IMR-90 (cell line): ENCODE measurements at places on chromosomes 6 and 20. TPM values are rescaled to one million over a fixed set of nuclear protein-coding genes. Genes with fewer than 3 reads are reported as not detected.
A peak's percentile ranks its signal among the peaks of the same experiment; 100 is the strongest.

The PXDC1 gene
- 56.7 and 63.3 TPM in 2 replicates for polyA plus RNA-seq

The C20orf202 gene
- not detected in 2 replicates for polyA plus RNA-seq

The ZNF217 gene
- polyA plus RNA-seq: 6.9 and 9.1 TPM in 2 replicates

The NOX3 gene
- not detected in 2 replicates for polyA plus RNA-seq

The SMIM13 gene
- polyA plus RNA-seq: 3.8 and 5.4 TPM in 2 replicates

The B3GAT2 gene
- 0.02 and 0.03 TPM in 2 replicates for polyA plus RNA-seq

DNA sequence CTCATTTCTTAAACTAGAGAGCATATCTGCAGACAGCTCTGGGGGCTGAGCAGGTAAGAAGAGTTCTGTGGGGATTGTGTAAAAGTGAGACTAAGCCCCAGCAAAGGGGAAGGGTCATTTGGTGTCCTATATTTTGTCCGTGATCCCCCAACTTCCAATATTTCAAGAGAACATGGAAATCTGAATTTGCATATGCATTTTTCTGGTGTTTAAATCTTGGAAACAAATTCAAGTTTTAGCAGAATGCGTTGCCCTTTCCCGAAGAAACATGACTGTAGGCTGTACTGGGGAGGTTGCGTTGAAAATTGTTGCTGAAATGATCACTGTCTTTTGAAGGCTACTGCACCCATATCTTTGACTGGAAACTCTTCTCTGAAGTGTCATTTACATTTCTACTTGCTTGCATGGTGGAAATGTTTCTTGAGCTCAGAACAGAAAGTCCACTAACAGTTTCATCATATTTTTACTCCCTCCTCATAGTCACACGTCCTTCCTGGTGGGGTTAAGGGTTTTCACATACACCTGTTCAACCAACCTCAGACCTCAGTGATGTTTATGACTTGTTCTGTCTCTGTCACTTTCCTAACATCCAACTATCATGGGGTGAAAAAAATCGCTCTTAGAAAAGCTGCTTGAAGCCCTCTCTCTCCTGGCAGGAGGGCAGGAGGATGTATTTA lies 140.3 kb downstream of the BCAS1 start:
- DNase-seq: no peak

- no peak for DNase-seq
These were observed 18.1 kb downstream of the FAM184A start for GRCh38 chr6:119060255-119060907.

GRCh38 chr6:35842381-35842780 lies 37.2 kb downstream of the LHFPL5 start:
- DNase-seq: no peak

GRCh38 chr6:7532821-7533220 lies 8.7 kb upstream of the DSP start:
- no peak for DNase-seq

GRCh38 chr20:20946122-20946759 lies 159.9 kb downstream of the LINC00237 start:
- no peak for DNase-seq

DNA sequence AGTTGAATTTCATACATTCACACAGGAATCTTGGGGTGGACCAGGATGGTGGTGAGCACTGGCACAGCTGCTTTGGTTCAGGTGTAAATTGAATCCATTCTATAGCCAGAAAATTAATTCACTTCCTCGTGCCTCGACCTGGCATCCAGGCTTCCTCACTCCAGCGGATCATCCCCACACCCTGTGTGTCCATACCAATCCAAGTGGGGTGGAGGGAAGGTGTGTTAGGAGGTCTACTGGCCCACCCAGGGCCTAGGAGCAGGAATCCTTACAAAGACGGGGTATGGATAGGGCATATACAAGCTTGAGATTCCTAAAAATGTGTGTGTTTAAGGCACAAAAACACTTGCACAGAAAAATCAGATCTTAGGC lies 81.8 kb upstream of the SLC24A3 start:
- DNase-seq: no peak

GRCh38 chr6:160077526-160077925 lies 44.1 kb upstream of the SLC22A1 start:
- peak; percentile 71 for DNase-seq

DNA sequence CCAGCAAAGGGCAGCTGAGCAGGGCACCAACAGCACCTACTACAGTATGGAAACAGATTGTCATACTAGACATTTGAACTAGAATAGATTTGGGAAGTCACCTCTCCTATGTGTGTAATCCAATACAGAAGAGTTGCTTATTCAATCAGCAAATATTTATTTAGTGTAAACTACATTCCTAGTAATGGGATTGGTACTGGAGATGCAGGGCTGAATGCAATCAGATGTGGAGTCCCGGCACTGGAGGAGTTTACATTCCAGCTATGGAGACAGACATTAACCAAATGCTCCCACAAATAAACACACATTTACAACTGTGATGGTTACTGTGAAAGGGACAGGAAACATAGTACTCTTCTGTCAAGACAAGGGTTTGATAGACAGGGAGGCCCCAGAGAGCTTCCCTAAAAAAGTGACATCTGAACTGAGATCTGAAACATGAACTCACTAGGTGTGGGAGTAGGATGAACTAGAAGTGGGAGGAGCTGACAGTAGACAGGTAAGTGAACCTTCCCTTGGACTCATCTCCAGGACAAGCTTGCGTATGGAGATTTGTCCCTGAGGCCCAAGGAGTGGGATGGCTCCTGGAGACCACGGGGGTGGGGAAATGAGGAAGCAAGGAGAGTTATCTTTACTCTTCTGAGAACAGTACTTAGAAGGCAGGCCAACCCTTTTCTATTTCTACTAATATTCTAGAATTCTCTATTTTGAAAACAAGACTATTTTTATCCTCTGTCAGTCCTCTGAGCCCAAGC lies 420.5 kb downstream of the MAFB start:
- DNase-seq: no peak

DNA sequence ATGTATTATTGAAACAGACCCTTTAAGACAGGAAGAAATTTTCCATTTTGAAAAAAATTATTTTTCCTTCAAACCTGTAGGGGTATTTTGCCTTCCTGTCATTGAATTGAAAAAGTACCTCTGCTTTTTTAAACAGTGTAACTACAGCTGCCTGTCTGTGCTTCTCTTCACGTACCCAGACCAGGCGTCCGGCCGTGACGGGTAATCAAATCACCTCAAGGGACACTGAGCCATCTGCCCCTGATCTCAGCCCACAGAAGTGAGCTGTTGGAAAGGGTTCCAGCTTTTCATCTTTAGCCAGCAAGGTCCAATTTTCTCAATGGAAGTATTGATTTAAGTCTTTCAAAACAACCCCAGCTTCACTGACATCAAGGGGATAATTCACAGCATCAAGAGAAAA lies 58.0 kb downstream of the SLC35D3 start:
- DNase-seq: no peak

GRCh38 chr6:71248306-71248765 lies 40.3 kb upstream of the OGFRL1 start:
- peak; percentile 75 for DNase-seq

DNA sequence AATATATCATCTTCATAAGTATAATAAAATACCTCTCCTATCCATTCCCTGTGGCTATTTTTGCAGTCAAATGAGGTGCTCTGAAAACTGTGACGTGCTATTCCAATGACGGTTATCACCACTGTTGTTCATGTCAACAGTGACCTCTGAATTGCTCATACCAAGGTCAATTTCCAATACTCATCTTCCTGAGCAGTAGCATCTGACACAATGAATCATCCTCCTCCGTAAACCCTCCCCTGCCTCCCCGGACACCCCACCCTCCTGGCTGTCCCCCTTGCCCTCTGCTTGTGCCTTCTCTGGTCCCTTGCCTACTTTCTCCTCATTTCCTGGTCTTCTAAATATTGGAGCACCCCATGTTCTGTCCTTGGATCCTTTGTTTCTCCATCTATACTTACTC lies 77.7 kb upstream of the SLC22A23 start:
- peak; percentile 79 for DNase-seq

- DNase-seq: no peak
These were observed 4.2 kb downstream of the TNFAIP3 start for GRCh38 chr6:137871291-137871690.

- peak; percentile 95 for DNase-seq
These were observed 551.6 kb upstream of the CITED2 start for GRCh38 chr6:139925894-139926641.
